ENCODE measurements at places on chromosomes 4 and X.

DNA sequence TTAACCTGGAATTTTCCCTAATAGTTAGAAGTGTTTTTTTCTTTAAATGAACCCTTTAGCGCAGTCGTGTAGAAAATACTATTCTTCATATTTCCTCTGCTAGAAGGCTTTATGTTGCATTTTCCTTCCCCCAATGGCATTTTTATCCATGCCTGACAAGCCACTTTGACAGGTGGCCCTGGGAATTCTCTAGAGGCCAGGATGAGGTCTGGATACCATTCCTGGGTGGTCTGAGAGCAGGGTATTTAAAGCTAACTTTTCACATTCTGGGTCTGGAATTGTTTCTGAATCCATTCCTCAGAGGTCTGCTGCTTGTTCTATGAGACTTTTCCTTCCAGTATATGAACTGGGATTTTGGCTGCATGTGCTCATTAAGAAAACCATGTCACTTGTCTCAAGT is 31.2 kb upstream of the PDGFRA start:
- no peak for DNase-seq

DNA sequence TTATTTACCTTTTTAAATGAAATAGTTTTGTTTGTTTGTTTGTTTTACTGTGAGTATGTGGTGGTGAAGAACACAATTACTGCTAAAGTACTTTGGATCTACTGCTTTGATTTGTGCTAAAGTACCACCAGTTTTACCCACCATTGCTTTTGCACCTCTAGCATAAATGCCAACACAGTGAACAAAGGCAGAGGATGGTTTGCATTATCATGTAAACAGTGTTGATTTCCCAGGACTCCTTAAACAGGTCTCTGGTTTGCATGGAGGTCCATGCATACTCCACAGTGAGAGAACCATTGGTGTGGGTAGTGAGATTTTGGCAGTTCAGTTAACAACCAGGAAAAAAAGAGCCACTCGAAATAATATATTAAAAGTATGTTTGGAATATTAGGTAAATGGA is 11.0 kb downstream of the FAT4 start:
- DNase-seq: no peak

DNA sequence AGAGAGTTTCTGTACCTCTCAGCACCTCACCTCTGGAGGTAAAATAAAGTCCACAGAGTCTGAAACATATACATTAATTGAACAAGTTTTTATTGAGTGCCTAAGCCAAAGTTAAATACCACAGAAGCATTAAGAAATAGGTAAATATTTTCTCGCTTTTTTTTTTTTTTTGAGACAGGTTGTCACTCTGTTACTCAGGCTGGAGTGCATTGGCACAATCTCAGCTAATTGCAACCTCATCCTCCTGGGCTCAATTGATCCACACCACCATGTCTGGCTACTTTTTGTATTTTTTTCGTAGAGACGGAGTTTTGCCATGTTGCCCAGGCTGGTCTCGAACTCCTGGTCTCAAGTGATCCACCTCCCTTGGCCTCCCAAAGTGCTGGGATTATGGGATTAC is 10.1 kb upstream of the FNIP2 start:
- no peak for DNase-seq

DNA sequence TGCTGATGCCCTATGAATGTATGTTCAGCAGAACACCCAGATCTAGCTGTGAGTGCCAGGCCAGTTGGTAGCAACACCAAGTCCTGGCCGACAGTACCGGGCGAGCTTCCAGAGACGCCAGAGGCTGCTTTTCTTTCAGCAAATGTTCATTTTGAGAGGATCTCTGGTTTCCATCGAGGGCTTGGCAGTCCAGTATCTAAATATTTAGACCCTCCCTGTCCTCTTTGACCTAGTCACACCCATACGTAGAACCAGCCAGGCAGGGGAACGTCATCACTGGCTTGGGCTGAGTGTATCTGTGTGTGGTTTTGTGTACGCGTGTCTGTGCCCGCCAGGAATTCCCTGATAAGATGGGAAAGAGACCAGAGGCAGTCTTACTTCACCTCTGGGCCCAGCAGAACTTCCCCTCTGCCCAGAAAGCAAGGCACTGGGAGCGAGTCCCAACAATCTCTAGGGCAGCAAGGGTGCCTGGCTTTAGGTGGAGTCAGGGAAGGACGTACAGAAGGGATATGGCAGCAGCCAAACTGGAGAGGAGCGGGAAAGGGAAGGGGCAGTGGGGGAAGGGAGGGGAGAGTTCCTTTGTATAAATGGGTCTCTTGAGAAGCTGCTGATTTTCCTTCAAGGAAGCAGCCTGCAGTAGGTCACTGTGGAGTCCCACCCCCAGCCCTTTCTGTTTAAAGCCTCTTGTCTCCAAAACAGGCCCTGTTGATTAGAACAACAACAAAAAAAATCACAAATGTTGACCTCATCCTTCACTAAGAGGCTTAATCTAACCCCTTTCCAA is 15.0 kb upstream of the ELF4 start:
- no peak for DNase-seq

DNA sequence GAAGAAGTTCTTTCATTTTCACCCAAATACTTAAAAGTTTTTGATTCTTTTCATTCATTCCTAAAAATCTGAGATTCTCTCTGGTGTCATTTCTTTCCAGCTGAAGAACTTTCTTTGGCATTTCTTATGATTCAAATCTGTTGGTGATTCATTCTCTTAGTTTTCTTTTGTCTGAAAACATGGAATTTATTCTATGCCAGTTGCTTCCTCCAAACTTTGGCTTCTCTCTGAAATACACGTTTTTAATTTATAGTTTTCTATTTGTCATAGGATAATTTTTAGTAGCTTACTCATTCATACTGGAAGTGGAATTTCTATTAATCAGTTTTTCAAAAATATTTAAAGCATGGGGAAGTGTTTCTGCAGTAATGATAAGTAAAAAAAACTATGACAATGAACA is 1012.0 kb downstream of the RPA4 start:
- DNase-seq: no peak

GRCh38 chrX:8773117-8773516 is 28.1 kb downstream of the FAM9A start:
- DNase-seq: no peak

GRCh38 chrX:120251471-120252011 is 929 bp downstream of the ZBTB33 start:
- DNase-seq: peak; percentile 58

DNA sequence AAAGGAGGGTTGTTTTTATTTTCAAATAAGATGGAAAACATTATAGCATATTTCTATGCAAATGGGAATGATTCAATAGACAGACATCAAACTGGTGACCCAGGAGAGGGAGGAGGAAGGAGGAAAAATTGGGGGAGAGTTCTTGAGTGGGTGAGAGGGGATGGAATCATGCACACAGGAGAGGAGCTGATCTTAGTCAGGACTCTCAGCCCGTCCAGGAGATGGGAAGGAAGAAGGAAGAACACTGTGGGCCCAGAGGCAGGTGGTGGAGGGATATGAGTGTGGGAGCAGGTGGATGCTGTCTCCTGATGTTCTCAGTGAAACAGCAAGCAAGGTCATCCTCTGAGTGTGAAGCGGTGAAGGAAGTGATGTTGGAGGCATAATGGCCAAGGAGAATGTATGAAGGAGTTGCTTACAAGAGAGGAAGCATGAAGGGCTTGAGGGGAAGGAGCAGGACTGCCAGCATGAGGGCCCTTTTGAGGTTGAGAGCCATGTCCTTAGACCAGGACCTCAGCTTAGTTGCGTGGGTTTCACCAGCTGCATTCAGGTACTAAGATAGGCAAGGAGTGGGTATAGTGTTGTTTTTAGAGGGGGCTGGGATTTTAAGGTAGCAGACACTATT is 161.7 kb upstream of the NAP1L5 start:
- peak; percentile 2 for DNase-seq

GRCh38 chr4:2552806-2553205 is 16.4 kb downstream of the FAM193A start:
- no peak for DNase-seq

DNA sequence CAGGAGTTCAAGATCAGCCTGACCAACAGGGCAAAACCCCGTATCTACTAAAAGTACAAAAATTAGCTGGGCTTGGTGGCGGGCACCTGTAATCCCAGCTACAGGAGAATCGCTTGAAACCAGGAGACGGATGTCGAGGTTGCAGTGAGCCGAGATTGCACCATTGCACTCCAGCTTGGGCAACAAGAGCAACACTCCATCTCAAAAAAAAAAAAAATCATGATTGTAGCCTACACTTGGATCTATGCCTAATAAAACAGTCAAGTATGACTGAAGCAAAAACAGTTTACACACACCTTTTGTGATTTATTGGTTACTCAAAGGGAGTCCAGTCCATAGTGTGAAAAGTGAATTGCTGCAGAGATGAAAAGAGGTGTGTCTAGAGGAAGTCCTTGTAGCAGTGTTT is 34.7 kb upstream of the TASL start:
- no peak for DNase-seq

GRCh38 chr4:13570916-13571315 is 26.6 kb upstream of the NKX3-2 start:
- no peak for DNase-seq

DNA sequence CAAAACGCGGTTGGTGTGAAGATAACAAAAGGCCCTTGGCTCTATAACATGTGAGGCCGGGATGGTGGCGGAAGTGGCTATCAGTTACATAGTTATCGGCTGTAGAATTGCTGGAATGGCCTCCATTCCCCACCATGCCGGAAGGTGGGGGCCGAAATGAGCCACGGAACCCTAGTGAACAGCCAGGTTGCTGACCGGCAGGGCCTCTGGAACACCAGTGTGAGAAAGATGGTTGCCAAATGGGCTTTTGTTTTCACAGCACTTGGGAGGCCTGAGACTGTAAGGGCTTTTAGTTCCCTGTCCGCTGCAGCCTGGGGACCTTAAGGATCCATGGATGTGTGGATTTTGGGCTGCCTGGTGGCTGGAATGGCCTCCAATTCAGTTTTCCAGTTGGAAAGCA is 23.3 kb upstream of the ARX start:
- no peak for DNase-seq
